Gastrocnemius medialis (tissue), 4 donors: ENCODE measurements at places on chromosomes 7 and 10. TPM values are rescaled to one million over a fixed set of nuclear protein-coding genes. Genes with fewer than 3 reads are reported as not detected.

The FBXL13 gene
- total RNA-seq = not detected

The EIF5AL1 gene
- total RNA-seq = 0.49 TPM

The PAX4 gene
- not detected for total RNA-seq

The TEX36 gene
- total RNA-seq = not detected

- DNase-seq = no peak
Measured at GRCh38 chr7:100010901-100011300, 4.5 kb upstream of the ZKSCAN1 start.

DNA sequence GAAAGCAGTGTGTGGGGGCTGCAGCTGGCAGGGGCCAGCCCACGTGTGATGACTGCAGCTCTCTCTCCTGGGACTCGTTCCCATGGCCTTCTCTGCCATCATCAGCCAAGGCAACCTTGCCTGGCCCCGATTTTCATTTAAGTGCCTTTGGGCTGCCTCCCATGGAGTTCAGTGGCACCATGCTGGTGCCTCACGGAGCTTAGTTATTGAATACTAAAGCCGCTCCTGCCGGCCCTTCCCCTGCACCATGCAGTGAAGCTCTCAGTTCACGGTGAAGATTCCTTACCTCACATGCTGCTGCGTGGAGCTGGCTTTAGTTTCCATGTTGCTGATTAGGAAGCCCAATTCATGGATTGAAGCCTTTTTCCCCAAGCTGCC, 141.5 kb upstream of the EEPD1 start:
- no peak for DNase-seq

DNA sequence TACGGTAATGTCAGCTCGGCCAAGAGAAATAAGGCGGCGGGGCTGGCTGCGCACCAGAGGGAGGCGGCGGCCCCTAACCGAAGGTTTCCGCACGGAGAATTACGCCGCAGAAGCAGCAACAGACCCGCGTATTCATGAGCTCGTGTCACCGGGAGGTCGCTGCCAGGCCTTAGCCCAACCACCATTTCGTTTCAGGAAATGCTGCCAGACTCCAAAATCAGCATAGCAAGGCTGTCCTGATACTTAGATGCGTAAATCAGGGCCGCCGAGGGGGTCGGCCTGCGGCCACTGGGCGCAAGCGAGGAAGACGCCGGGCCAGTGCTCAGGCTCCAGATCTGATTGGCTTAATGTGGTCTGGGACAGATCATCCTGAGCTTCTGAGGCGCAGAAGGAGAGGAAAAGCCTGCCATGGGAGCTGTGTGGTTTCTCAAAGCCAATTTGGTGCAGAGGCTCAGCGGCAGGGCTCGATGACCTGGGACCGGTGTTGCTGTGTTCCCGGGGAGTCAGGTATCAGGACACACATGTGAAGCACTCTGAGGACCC, 247.9 kb downstream of the BAMBI start:
- no peak for DNase-seq

DNA sequence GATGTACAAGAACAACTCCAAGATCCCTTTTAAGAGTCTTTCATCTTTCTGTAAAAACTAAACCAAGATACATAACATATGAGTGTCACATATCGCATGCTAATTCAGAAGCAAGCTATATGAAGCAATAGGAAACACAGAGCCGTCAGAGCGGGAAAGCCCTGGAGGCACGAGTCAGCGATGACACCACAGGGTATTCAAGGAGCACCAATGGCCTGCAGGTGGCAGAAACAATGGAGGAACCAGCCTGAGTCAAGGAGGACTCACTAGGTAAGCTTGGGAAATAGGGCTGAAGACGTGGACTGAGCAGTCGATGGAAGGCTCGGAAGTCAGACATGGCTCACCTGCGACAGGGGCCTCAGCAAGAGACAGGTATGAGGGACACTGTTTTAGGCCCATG, 214.4 kb downstream of the FAM107B start:
- DNase-seq = no peak

DNA sequence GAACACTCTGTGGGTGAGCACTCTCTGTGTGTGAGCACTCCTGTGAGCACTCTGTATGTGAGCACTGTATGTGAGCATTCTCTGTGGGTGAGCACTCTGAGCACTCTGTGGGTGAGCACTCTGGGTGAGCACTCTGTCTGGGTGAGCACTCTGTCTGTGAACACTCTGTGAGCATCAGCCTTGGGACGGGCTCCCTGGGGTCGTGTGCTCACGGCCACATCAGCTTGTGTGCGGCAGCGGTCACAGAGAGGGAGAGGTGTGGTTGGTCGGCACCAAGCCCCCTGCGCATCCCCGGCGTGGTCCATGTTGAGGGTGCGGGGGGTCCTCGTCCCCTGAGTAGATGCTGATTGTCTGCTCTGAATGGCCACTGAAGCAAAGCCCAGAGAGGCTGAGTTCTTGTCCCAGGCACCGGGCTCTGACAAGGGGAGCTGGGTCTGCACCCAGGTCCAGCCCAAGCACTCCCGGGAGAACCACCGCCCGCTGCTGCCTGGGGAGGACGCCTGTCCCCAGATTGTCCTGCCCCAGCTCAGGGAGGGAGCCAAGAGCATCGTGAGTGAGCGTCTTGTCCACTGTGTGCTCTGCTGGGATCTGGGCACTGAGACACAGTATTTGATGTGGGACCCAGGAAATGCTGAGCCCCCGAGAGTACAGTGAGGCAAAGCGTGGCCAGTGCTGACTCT, 143.7 kb downstream of the DNAJB6 start:
- no peak for DNase-seq

DNA sequence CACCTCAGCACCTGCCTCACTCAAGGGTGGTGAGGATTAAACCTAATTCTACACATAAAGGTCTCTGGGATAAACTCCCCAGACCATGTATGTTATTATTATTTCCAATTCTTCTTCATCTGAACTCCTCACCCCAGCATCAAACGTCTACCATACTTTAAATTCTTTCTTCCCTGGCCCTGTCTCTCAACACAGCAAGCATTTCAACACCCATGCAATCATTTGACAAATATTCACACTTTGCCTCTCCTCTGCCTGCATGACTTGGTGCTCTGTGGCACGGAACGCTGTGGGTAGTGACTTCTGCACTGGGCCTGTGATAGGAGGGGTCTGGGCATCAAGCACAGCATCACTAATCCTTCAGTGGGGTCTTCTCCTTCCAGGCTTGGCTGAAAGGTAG, 490.8 kb downstream of the TNS3 start:
- no peak for DNase-seq

GRCh38 chr7:146652176-146652575, 535.6 kb downstream of the CNTNAP2 start:
- DNase-seq = no peak

DNA sequence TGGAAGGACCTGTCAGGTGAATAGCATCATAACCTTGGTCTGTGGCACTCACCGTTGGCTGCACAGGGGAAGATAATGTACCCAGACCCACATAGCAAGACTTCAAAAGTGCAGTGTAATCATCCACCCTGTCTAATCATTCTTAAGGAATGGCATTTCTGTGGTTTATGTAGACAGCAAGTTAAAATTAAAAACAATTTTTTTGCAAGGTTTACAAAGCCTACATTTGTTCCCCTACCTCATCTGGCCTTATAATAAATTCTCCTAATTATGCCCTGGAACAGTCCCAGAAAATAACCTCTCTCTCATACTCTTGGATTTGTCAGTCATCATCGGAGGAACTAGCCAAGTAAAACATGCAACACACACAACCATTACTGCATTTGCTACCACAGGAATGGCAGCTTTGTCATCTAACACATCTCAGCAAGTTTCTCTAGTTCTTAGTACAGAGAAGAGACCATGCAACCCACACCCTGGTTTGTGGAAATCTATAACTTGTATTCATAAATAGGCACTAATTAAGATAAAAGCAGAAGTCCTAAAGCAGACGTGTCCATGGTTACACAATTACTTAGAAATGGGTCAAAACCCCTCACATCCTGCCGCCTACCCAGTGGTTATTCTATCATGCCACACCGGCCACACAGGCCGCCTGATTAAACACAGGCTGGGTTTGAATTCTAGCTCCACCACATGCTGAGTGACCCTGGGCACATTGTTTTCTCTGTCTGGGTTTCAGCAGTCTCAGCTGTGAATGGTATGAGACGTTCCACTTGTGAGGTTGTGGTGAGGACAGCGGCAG, 19.1 kb downstream of the ABLIM1 start:
- DNase-seq = no peak

DNA sequence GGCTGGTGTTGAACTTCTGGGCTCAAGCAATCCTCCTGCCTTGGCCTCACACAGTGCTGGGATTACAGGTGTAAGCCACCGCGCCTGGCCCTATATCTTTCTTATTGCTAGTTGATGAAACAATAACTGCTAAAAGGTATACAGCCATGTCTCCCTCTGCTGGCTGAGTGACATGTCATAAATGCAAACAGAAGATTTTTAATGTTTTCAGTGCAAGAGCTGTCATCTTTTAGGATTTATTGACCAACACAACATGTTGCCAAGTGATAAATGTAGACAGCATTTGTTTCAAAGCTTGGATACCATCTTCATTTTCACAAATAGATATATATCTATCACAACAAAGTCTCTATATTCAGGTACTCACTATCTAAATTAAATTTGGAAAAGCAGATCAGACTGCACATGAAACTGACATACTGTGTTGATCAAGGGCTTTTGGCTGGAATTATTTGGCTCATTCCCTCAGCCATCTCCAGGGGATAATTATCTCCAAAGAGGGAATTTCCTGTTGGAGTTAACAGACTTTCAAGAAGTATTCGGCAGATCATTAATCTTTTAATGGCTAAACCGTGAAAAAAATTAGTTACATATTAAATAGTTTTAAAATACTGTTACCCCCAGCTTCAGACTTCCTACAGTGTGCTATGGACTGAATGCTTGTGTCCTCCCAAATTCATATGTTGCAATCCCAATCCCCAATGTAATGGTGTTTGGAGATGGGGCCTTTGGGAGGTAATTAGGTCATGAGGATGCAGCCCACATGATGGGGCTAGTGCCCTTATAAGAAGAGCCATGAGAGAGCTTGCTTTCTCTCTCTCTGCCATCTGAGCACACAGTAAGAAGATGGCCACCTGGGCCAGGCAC, 41.3 kb upstream of the SRPK2 start:
- DNase-seq = no peak

DNA sequence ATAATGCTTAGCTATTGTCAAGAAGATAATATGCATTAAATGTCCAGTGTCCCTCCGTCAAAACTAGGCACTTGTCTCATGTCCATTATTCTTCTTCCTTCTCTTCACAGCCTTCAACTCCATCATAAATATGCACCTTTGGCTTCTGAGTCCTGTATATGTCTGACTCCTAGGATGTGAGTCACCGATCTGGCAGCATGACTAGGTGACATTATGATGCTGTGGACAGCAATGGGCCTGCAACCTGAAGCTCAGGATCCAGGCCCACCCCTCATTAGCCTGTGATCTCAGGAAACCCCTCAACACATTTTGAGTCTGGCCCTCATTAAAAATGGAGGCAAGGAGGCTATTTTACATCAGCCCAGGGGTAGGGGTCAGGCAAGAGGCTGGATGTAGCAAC, 362.5 kb upstream of the ZMIZ1 start:
- DNase-seq = no peak

DNA sequence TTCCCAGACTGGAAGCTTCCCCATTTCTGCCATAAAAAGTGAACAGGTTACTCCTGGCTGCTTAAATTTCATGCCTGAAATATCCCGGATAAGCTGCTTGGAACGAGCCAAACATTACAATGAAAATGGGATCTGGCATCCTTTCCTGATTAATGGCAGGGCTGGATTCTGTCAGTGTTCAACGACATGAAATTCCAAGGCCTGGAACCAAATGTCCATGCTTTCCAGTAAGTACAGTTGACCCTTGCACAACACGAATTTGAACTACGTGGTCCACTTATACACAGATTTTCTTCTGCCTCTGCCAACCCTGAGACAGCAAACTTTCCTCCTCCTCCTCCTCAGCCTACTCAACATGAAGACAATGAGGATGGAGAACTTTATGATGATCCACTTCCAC, 65.4 kb downstream of the SGMS1 start:
- no peak for DNase-seq

- no peak for DNase-seq
Measured at GRCh38 chr7:121116396-121116795, 127.9 kb downstream of the CPED1 start.

- no peak for DNase-seq
Measured at GRCh38 chr7:98802088-98802780, 67.6 kb downstream of the TMEM130 start.

GRCh38 chr10:99930731-99931550, 78.8 kb downstream of the DNMBP start:
- DNase-seq = no peak

DNA sequence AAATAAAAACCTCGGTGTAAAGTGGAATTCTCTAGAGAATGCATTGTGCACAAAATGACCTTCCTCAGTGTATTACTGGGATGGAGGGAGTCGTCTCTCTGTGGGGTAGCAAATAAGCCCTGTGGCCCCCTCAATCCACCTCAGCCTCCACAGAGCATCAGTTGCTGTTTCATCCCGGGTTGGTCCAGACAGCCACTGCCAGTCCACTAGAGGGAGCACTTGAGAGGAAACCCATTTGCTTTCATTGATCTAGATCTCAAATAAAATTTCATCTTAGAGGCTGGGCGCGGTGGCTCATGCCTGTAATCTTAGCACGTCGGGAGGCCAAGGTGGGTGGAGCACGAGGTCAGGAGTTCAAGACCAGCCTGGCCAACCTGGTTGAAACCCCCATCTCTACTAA, 1128.7 kb downstream of the CNTNAP2 start:
- DNase-seq = no peak

- DNase-seq = no peak
Measured at GRCh38 chr10:81218307-81218706, 656.7 kb upstream of the NRG3 start.

GRCh38 chr10:1152386-1153250, 96.4 kb downstream of the WDR37 start:
- DNase-seq = no peak
